ENCODE measurements at places on chromosomes 7 and 10.
A peak's percentile ranks its signal among the peaks of the same experiment; 100 is the strongest.

DNA sequence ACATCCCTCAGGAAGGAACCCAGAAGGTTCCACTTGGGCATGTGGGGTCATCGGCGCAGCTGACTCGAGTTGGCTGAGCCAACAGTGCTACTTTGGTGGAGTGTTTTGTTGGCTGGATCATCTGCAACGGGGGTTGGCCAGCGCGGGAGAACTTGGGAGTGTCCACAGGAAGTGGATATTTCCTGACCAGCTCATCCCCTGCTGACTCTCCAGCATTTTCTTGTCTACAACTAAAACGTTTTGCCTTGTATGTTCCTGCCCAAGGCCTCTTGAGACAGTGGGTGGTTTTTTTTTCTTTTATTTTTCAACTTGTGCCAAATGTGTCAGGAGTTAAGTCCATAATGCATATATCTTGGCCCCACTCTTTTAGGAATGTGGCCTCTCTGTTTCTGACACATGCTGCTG, 208.6 kb downstream of the ZNF365 start:
- DNase-seq, result no peak

GRCh38 chr7:156858523-156858922, 34.5 kb downstream of the LMBR1 start:
- no peak for DNase-seq

- DNase-seq, result no peak
Measured at GRCh38 chr7:55569269-55569663, 3.0 kb downstream of the VOPP1 start.

- peak; percentile 3 for DNase-seq
Measured at GRCh38 chr7:129553899-129554461, 51.6 kb downstream of the SMKR1 start.

DNA sequence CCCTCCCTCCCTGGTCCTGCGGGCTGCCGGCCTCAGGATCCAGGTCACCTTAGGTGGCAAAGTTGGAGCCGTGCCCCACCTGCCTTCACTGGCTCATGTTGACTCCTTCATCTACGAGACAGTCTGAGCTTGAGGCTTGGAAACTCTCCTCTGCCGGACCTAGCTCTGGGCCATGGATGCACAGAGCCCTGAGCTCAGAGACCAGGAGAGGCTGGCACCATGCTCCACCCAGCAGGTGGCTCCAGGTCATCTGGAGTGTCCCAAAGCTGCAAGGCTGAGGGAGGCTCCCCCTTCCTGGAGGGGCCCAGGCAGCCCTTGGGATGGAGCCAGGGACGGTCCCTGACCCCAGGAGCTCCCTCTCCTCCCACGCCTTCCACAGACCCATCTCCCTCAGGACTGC, 81.3 kb downstream of the PDGFA start:
- DNase-seq, result no peak

- no peak for DNase-seq
Measured at GRCh38 chr7:40885503-40885902, 750.7 kb downstream of the SUGCT start.
